Thoracic aorta (tissue), 2 donors: ENCODE measurements at places on chromosomes 4 and X.

DNA sequence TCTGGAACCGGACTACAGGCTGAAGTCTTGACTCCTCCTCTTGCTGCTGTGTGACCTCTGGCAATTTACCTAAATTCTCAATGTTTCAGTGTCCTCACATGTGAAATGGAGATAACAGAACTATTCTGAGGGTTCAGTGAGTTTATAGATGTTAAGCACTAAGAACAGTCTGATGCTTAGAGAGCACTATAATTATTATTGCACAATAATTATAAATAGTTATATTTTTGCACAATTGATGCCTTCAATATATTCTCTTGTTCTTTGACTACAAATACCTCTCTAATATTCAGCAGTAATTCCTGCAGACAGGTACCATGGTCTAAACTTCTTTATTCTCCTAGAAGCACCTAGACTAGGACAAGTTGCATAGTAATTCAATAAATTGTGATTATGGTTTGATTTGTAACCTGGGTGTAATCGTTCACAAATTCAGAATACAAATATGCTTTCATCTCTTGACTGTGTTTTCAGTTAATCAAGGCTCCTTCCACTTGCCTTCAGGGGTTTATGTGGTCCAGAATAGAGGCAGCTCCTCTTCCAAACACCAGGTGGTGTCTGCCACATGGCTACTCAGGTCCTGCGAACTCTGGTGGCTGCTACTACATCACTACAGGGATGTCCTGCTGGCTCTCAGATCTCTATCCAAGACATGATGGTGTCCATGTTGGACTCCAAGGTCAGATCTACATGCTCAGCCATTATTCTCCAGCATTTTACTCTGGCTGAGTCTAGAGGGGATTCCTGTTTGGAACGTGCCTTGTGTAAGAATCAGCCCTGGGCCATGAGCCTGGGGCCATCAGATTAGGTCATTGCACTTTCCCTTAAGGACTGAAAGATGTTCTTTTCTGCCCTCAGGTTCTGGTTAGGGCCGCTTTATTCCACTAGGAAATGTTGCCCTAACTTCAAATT is 103.4 kb downstream of the QRFPR start:
- no peak for DNase-seq

GRCh38 chr4:149158817-149159216 is 656.8 kb downstream of the IQCM start:
- DNase-seq: no peak

DNA sequence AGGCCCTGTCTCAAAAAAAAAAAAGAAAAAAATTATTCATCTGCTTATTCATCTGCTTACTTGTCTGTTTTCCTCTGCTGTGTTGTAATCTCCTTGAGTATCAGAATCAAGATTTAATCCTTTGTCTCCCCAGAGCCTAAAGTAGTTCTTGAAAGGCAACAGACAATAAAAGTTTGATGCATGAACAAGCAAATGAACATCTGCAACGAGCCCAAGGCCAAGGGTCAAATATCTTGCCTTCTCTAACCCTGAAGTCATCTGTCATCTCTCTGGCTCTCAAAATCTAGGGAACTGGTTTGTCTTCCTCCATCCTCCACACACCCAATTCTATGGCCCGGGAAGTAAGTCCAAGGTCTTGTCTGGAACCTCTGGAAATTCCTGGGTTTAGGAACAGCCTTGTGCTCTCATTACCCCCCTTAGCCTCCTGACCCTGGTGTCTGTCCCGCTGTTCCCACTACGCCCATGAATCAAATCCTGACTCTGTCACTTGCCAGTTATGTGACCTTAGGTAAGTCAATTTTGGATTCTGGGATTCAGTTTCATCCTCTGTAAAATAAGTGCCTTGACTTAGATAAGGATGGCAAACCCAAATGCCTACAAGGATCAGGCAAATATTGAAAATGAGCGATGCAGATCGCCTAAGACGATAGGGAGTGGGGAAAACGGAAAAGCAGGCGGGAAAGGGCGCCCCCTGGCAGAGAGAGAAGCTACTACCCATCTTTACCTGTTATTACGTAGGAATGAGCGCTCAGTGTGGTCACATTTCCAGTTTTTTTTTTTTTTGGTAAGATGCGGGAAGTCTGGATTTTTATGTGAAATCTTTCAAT is 102.7 kb upstream of the DHX15 start:
- DNase-seq: no peak

- DNase-seq: no peak
Observed at GRCh38 chr4:37865450-37865849, 25.4 kb upstream of the TBC1D1 start.

DNA sequence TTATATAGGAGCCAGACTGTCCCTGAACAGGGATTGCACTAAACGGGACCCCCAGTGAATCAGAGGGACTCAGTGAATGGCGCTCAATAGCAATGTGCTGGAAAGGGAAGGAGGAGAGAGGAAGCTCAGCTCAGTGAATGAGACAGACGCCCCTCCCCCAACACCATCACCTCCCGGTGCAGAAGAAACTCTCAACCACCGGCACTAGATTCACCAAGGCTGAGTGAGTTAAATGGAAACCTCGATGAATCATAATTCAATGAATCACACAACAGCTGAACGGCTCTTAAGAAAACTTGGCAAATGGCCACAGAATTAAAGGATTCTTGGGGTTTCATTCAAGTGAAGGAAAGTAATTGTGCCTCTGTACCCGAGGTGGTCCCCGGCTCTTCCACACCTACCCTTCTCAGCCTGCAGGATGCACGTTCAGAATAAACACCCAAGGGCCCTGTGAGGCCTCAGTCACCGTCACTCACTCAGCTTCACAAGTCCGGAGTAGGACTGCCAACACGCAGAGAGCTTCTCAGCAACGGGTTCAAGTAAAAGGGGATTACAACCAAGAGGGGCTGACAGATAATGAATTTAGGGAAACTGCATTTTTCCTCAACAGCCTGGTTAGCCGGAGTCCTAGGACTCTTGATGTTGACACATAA is 29.3 kb downstream of the CRMP1 start:
- DNase-seq: no peak

DNA sequence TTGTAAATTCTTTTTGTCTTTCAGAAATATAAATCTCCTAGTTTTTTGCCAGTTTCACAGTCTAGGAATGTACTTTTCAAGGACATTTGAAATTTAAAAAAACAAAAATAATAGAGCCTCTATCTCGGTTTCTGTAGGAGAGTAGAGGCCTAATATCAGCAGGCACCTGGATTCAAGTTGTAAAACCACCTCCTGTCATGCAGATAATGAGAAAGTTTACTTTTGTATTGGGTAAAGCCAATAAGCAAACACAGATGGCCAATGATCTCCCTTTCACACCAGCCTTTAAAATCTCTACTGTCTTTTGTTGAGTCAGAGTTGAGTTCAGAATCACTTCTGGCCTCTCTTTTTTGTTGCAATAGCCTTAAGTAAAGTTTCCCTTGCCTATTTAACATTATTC is 1499.9 kb downstream of the PCDH18 start:
- no peak for DNase-seq

DNA sequence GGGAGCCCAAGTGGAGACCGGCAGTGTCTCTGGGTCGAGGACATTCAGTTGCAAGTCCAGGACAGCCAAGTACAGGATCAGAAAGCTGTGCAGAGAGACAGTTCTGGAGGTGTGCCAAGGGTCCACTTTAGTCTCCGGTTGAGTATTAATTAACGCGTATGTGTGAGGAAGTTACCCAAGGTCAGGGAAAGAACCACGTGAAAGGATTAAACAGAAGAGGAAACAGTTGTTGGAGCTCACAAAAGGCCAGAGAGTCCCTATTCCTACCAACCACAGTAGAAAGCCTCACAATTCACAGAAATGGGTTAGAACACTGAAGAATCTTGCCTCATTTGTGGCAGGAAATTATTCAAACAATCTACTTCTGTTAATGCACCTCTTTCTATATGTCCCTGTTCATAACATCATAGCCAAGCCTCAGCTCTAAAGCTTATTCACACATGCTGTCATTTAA is 17.9 kb upstream of the NSUN7 start:
- DNase-seq: no peak

- no peak for DNase-seq
Observed at GRCh38 chr4:138035781-138036258, 206.3 kb downstream of the SLC7A11 start.

- no peak for DNase-seq
Observed at GRCh38 chr4:7657545-7658297, 223.0 kb upstream of the PSAPL1 start.

DNA sequence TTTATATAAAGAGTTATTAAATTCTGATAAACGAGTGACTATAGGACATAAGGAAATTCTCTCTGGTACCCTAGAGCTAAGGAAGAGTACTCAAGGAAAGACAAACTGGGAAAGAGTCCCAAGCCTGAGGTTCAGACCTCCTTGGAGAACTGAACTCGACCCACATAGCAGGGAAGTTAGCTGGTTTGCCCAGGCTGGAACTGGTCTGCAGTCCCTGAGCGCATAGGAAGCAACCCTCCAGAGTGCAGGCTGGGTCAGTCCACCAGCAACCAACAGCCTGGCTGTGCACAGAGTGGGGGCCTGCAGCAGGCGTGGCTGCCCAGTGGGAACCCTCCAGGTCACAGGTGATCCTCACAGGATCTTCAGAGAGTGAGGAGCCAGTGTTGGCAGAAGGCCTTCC is 114.1 kb downstream of the SOWAHB start:
- DNase-seq: no peak

- DNase-seq: no peak
Observed at GRCh38 chr4:140312100-140312499, 61.3 kb upstream of the SCOC start.

- DNase-seq: no peak
Observed at GRCh38 chrX:41737065-41737464, 13.1 kb downstream of the GPR82 start.

- DNase-seq: no peak
Observed at GRCh38 chr4:69957209-69957608, 8.3 kb downstream of the CSN2 start.

DNA sequence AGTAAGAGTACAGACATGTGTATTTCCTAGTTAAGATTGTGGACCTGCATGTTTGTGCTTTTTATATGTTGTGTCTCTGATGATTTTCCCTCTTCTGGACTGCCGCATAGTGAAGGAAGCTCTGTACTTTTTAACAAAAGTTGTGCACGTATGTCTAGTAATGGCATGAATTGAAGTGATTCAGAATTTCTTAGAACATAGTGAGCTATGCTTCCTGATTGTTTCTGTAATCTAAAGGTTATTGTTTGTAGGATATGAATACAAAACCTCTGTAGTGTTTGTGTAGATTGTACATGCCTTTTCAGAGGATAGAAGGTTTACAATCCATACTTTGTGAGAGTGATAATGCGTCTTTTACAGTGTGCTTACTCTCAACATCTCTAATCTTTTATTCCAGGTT is 37.0 kb upstream of the NUDT6 start:
- no peak for DNase-seq
